ENCODE measurements at places on chromosomes 4 and X.

GRCh38 chrX:48934581-48935300 is 15.9 kb upstream of the PIM2 start:
- no peak for DNase-seq

DNA sequence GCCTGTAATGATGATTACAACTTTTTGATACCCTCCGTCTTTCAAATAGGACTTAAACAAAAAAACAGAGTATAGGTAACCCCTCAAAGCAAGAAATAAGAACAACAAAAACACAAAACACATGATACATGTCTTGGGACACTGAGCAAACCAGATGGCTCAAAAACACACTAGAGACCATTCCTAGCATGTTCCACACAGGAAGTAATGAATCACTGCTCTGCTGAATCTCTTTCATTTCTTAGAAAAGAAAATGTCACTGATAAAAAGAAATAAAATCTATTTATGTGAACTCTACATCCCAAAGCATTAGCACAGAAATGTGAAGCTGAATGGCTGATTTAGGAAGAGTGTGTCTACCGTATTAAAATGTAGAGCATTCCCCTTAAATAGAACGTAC is 134.5 kb upstream of the IL15 start:
- DNase-seq: no peak

DNA sequence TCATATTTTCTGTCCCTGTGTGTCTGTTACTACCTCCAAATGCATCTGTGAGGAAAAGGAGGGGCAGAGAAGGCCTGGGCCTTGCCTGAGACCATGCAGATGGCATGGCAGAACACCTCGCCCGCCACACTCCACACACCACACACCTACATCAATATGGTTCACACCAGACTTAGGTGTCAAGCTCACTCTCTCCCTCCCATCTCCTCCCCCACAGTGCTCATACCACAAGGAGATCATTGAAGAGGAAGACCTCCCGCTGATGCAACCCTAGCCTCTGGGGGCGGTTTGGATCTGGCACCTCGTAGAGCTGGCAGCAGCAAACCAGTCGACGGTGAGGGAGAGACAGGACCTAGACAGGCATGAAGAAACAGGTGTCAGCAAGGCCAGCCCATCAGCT is 16.6 kb upstream of the KDM5C start:
- DNase-seq: no peak

GRCh38 chr4:107432451-107432850 is 287.6 kb downstream of the PAPSS1 start:
- DNase-seq: no peak

GRCh38 chr4:138405466-138405891 is 163.3 kb upstream of the SLC7A11 start:
- no peak for DNase-seq

GRCh38 chr4:37317104-37317643 is 72.6 kb downstream of the NWD2 start:
- DNase-seq: no peak

GRCh38 chr4:100269446-100269845 is 79.2 kb upstream of the DDIT4L start:
- DNase-seq: no peak

DNA sequence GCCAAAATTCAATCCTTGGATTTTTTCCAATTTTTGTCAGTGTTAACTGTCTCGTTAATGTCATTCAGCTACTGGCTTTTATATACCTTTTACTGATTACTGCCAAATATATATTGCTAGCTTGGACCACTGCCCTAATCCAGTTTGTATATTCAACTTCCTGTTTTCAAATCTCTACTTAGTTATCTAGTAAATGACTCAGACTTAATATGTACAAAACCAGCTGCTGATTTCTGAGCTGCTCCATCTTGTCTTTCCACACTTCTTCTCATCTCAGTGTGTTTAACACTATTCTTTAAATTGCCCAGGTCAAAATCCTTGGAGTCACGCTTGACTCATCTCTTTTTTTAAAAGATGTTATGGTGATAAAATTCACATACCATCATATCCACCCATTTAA is 1196.7 kb downstream of the RAPGEF2 start:
- no peak for DNase-seq

DNA sequence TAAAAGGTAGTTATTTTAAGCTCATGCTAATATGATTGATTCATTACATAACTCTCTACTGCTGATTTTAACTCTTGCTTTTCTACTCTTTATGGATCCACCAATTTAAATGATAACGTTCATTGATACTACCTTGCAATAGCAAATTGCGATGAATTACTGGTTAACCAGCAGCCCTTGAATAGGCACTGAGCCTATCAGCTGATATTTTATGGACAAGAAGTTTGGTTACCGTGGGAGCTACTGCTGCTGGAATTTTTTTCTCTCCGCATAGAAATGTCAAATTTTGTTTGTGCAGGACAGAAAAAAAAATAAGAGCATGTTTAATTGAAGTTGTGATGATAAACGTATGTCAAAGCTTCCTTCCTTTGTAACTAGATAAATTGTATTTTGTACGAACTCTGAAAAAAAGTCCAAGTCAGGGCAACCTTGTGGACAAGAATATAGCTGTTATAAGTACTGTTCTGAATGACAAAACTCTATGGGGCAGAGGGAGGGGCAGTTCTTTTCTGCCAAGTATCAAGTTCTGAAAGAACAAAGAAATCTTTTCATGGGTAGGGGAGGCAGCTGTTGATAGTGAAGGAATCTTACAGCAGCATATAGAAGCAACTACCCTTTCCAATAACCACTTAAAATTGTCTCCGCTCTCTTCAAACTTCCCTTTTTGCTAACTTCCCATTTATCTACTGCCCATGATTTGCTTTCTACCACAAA is 434.9 kb upstream of the PABPC4L start:
- no peak for DNase-seq

All from activated CD8-positive, alpha-beta memory T cell treated with anti-CD3 and anti-CD28 coated beads, Interleukin-2, amount 50 U/mL, for 48 hours (primary cell).